ENCODE measurements at places on chromosomes 2 and 18. TPM values are rescaled to one million over a fixed set of nuclear protein-coding genes. Genes with fewer than 3 reads are reported as not detected.

Gene CRYBA2
- total RNA-seq: not detected

Gene TSPYL6
- not detected for total RNA-seq

Gene HJURP
- 93.5 TPM for total RNA-seq

Gene ARL4C
- 53.7 TPM for total RNA-seq

Gene EPHA4
- 3.4 TPM for total RNA-seq

Gene RAB12
- 15.0 TPM for total RNA-seq
